ENCODE measurements at places on chromosomes 11 and 22. TPM values are rescaled to one million over a fixed set of nuclear protein-coding genes. Genes with fewer than 3 reads are reported as not detected.
A peak's percentile ranks its signal among the peaks of the same experiment; 100 is the strongest.

DNA sequence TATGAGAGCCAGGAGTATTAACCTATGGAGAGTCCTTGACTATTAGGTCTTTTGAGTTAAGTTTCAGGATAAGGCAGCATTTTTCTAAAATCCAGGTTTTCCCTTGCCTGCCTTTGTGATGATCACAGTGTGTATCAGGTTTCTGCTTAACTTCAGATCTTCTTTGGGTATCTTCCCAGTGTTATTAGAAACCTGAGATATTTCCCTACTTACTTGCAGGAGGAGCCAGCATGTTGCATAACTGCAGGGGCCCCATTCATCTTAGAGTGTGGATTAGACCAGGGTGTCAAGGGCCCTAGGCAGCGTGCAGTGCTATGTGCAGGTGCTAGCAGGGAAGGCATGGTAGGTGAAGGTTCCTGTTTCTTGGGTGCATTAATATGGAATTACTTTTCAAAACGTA is 69.5 kb downstream of the ZNRF3 start:
- no peak for DNase-seq

DNA sequence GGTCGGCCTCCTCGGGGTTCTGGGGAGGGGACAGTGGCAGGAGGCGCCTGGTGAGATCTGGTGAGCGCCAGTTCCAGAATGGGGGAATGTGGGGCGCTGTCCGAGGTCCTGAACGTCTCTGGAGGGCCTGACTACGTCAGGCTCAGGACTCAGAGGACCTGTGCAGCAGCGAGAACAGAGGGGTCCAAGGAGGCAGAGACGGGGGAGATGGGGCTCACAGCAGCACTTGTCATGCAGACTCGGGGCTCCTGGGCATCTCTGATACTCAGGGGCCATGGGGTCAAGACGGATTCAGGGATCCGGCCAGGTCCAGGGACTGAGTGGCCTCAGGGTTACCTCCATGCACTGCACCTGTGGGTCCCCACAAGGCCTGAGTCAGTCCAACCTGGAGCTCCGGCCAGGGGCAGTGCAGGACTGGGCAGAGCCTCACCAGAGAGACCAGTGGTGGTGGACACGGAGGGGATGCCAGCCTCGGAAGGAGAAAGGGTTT is 92.2 kb downstream of the BRD1 start:
- DNase-seq = no peak

GRCh38 chr22:46612904-46613605 is 7.1 kb upstream of the GRAMD4 start:
- DNase-seq = peak; percentile 48

GRCh38 chr11:66186470-66186869 is 82.0 kb upstream of the RAB1B start:
- DNase-seq = no peak

Gene ZP1
- not detected for total RNA-seq

- no peak for DNase-seq
Measured at GRCh38 chr22:36360871-36361383, 26.8 kb downstream of the MYH9 start.

DNA sequence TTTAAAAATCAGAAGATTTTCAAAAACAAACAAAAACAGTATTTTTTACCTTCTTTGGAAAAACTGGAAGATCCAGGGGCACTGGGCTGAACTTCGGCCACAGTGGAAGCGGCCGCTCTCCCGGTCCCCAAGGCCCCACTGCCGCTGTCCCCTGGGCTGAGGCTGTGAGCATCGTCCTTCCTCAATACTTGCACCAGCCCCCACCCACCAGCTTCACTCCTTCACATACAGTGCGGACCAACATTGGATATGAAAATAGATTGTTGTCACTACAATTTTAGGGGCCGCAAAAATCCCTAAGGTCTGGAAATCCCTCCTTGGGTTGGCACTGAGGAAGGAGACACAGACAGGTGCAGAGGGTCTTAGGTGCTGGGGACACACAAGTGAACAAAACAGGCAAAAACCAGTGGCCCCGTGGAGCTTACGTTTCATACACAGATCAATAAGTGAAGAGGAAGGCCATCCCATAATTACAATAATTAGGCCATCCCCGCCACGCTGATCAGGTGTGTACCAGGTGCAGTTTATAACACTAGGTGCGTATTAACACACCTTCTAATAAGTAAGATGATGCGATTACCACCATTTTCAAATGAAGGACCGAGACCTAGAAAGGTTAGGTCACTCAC is 28.2 kb upstream of the SLC22A12 start:
- no peak for DNase-seq

GRCh38 chr11:99739464-99740089 is 718.8 kb downstream of the CNTN5 start:
- DNase-seq = no peak

Gene OR9G1
- total RNA-seq = not detected

Gene CALCA
- 0.28 TPM for total RNA-seq

DNA sequence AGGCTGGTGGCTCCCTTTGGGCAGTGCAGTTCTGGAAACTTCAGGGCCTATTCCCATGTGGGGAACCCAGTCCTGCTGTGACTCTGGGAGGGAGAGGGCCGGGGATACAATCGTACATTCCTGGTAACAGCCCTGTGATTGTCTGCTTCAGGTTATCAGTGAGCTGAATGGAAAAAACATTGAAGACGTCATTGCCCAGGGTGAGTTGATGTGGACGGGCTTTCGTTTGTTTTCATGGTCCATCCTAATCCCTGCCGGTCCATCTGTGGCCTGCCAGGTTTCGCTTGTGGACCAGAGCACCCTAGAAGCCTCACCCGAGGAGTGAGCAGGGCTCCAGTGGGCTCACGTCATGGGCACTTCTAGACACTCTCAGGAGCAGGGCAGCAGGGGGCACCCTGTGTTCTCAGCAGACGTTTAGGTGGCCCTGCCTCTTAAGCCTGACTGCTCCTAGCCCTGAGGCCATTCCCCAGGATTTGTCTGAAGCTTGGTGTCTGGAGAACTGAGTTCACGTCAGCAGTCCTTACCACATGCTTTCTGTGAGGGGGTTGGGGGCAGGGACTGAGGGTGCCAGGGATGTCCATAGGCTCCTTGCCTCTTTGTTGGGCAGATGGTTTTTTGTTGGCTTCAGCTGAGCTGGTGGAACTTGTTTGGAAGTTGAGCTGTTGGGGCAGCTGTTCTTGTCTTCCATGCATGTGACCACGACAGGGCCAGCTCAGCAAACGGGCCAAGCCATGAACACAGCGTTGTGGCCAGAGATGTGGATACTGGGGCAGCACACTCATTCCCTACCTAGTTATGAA is 1.9 kb downstream of the RPLP2 start:
- DNase-seq = no peak

Gene JAM3
- 21.2 TPM for total RNA-seq

DNA sequence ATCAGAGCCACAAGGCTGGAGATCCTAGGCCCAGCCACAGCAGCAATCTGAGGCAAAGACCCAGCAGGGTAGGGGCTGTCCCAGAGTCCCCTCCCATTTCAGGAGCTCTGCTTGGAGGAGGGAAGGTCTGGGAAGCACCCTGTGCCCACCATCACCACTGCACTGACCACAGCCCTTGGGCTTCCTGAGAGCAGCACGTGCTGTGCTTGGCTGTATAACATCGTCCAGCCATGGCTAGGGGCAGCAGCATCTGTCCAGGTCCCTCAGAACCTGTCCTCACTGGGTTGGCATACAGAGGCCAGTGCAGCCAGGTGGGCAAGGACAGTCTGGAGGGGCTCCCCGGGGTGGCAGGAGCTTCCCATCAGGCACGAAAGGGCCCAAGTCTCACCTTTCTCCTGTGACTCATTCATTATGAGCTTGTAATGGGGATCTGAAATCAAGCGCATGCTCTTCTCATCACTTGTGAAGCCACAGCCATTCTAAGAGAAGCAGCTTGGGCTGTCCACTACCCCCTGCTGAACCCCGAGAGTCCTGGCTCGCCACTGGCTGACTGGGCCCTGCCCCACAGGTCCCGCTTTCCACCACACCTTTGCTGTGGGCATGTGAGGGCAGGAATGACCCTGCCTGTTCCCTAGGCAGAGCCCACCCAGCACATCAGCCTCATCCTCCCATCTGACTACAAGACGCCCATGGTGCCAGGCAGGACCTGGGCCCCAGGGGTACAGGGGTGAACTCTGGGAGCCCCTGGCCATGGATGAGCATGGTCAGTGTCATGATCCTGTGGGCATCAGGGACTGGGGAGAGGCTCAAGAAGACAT is 83.3 kb downstream of the MED15 start:
- no peak for DNase-seq

DNA sequence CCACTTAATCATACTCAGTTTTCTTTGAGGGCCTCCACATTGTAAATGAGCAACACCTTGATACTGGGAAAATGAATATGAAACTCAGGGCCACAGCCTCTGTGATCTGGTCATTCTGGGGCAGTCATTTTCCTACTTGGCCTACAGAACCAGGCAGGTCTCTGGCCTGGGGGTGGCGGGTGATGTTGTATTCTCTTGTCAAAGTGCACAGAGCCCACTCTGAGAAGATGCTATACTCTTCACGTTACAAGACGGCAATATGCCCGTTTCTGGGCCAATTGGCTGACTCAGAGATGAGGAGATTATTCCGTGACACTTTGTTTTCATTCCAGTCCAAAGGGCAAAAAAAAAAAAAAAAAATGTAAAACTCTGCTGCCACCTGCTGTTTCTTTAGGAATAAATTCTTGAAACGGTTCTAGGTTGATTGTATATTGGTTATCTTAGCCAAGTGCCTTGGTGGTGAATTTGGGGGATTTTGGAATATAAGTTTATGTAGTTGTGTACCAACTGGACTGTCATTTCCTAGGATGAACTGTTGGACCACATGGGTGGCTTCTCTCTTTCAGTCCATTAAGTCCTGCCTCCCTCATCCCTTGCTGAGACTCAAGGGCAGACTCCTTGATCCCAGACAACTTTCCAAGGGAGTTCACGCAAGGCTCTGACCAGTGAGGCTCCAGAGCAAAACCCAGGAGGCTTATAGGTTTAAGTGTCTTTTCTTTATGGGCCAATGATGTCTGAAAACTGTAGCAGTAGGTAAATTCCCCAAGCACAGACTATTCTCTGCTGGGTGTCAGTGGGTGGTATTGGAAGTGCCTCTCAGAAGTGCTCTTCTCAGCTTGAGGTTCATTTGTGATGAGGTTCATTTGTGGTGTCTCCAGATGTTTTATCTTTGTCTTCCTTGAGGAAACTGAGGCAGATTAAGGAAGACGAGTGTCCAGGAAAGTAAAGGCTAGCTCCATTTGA is 18.2 kb downstream of the ADM start:
- DNase-seq = peak; percentile 50

GRCh38 chr11:68275721-68276507 is 4.1 kb upstream of the C11orf24 start:
- DNase-seq = no peak

Gene OR8J1
- total RNA-seq = not detected

DNA sequence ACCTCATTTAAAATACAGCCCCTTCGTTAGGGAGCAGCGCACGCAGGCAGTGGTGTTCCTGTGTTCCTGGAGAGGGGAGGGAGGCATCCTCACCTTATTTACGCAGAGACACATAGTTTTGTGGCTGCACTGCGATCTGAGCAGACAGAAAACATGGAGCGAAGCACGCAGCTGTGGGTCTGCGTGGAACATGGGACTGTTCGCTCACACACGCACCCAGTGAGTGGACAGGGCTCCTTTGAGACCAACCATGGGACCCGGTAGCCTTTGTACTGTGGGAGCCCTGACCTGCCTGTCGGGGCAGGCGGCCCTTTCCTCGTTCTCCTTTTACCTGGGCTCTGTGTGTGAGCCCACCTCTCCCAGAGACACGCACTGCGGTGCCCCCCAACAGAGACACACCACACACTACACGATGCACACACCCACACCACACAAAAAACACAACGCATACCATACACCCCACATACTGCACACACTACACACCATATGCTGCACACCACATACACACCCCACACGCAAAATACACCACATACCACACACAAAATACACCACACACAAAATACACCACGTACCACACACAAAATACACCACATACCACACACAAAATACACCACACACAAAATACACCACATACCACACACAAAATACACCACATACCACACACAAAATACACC is 1245.7 kb downstream of the BRD1 start:
- no peak for DNase-seq

Gene OR4C5
- not detected for total RNA-seq

GRCh38 chr11:59247531-59248227 is 35.0 kb upstream of the MPEG1 start:
- no peak for DNase-seq

- DNase-seq = no peak
Measured at GRCh38 chr22:19174106-19175025, 4.2 kb downstream of the SLC25A1 start.

Gene OOSP4B
- not detected for total RNA-seq

- no peak for DNase-seq
Measured at GRCh38 chr11:2277933-2278523, 7.6 kb upstream of the ASCL2 start.

Gene RRP8
- 37.8 TPM for total RNA-seq

DNA sequence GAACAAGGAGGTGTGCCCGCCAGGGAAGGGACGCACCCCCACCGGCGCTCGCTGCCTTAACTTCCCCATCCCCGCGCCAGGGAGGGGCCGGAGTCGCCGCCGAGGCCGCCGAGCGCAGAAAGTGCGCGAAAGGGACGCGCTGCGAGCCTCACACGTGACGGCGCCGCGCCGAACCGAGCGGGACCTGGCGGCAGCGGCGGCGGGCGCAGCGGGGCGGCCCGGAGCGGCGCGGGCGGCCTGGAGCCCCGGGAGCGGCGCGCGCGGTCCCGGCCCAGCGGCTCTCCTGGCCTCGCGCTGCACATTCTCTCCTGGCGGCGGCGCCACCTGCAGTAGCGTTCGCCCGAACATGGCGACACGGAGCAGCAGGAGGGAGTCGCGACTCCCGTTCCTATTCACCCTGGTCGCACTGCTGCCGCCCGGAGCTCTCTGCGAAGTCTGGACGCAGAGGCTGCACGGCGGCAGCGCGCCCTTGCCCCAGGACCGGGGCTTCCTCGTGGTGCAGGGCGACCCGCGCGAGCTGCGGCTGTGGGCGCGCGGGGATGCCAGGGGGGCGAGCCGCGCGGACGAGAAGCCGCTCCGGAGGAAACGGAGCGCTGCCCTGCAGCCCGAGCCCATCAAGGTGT is at the start of gene SORL1:
Gene SORL1 (plus strand): TSS at position 329 of the 623 bp plus-strand sequence. CDS start 18 bp downstream, at position 347.
- peak; percentile 83 for DNase-seq

DNA sequence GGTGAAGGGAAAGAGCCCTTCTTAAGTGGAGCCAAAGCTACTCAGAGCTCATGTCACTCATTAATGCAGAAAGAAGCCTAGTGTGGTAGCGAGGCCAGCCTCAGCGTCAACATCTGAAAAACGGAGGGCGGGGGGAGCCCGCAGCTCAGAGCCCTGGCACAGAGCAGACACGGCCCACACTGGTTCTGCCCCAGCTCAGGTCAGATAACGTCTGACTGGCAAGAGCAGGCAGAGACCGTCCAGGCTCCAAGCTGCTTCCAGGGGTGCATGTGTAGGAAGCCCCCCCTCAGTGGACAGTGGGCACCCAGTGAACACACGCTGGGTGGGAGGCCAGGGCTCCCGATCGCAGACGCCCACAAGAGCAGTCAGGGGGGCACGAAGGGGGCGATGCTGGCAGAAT is 100.8 kb downstream of the SHANK2 start:
- no peak for DNase-seq

Gene TRIM29
- total RNA-seq = not detected

Gene ST14
- 0.48 TPM for total RNA-seq

Measured in activated naive CD8-positive, alpha-beta T cell treated with anti-CD3 and anti-CD28 coated beads for 36 hours (primary cell).